ENCODE measurements at places on chromosomes 4 and X. TPM values are rescaled to one million over a fixed set of nuclear protein-coding genes. Genes with fewer than 3 reads are reported as not detected.

DNA sequence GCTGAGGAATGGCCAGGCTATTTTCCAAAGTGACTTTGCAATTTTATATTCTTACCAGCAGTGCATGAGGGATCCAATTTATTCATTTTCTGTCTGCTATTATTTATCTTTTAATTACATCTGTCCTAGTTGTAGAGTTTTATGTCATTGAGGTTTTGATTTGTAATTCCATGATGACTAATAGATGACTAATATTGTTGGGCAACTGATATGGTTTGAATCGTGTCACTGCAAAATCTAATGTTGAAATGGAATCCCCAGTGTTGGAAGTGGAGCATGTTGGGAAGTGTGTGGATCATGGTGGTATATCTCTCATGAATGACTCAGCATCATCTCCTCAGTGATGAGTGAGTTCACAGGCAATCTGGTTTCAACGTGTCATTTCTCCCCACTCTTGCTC lies 201.5 kb downstream of the TBX22 start:
- DNase-seq: no peak

DNA sequence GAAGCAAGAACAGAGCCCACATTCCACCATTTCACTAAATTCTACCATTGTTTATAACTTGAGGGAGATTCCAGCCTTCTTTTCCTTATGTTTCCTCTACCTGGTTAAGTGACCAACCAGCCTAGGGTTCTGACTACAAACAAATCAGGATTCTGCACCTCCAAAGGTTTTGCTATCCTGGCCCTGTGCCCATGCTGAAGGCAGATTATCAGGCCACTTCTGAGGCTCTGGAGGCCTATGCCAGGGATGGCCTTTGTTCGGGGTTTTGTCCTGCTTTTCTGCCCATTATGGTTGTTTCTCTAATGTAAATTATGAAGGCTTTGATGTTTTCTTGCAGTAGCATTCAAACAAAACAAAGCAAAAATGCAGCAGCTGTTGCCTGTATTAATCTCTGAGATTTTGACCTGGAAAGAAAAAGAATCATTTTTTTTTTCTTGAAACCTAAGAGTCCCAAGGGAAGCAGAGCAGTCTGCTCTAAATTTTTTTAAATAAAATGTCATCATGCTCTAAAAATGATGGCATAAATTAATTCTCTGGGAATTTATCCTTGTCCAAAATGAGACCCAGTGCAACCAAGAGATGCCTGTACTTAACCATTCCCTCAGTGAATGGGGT lies 55.6 kb downstream of the RNF150 start:
- DNase-seq: no peak

GRCh38 chrX:41963348-41963747 lies 40.0 kb upstream of the CASK start:
- DNase-seq: no peak

- DNase-seq: no peak
Measured at GRCh38 chrX:13471269-13471668, 98.1 kb upstream of the EGFL6 start.

SHROOM3 gene
- 105 TPM for total RNA-seq

ZDHHC9 gene
- 41.2 TPM for total RNA-seq

CFAP299 gene
- not detected for total RNA-seq

HELQ gene
- 10.8 TPM for total RNA-seq

Data from mucosa of descending colon (tissue), 3 donors.